ENCODE measurements at places on chromosomes 7 and 10.

GRCh38 chr10:32887481-32887880, 70.5 kb downstream of the ITGB1 start:
- DNase-seq: no peak

DNA sequence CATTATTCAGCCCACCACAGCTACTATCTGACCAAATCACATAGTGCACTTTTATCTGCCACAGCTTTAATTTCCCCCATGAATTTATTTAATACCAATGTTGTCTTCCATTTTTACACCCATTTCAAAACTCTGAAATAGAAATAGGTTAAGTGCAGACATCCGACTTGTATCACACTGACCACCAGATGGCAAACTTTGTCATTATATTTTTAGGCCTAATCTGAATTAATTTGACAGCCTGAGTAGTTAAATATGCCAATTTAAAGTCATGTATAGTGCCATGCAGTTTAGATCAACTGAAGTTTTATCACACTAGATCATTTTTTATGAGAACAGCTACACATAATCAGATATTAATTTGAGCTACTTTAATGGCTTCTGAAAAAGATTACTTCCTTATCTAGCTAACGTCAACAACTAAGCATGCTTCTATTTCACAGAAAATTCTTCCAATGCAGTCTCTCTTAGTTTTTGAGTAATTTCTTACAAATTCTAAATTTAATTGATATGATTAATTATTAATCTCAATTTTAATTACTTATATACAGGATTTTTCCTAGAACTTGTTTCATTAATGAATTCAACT, 566.4 kb downstream of the GFRA1 start:
- peak; percentile 8 for DNase-seq

DNA sequence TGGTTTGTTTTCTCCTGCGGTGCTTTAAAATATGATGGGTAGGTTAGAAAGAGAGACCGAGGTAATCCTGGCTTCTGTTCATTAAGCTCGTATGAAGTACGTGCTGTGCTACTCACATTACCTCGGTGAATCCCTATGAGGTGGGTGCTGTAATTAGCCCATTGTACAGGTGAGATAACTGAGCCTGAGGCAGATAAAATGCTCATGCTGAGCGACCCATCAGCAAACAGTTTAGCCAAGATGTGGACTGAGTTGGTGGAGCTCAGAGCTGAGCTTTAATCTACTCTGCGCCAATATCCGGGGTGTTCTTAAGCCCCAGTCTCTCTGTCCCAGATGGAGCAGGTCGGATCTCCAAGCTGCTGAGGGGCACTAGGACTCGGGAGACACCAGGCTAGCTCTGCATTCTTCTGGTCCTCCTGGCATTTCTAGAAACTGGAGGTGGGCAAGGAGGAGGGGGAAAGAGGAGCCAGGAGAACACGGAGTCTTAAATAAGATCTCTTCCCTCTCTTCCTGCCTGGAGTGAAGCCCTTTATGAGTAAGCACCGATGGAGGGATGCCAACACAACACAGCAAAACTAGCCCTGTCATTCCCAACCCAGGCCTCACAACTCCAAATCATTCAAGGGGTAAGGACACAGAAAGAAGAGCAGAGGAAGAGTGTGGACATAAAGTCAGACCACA, 458.5 kb downstream of the KCNMA1 start:
- DNase-seq: no peak

DNA sequence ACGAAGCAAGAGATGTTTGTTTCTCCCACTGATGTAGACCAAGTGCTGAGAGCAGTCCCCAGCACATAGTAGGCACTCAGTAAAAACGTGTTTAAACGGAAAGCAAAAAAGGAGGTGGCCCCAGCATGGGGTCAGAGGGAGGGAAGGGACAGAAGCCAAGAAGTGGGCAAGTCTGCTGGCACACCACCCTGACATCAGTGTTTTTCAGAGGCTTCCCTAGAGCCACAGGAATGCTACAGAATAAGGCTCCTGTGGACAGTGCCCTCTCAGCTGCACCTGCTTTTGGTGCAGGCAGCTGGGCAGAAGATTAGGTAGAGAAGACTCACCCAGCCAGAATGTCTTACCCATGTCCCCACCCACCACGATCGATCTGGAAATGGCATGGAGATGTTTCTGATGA, 8.3 kb upstream of the ANKRD1 start:
- no peak for DNase-seq

- DNase-seq: no peak
Observed at GRCh38 chr10:1343176-1343575, 287.0 kb downstream of the WDR37 start.

GRCh38 chr7:45625714-45626440, 51.7 kb downstream of the ADCY1 start:
- no peak for DNase-seq

DNA sequence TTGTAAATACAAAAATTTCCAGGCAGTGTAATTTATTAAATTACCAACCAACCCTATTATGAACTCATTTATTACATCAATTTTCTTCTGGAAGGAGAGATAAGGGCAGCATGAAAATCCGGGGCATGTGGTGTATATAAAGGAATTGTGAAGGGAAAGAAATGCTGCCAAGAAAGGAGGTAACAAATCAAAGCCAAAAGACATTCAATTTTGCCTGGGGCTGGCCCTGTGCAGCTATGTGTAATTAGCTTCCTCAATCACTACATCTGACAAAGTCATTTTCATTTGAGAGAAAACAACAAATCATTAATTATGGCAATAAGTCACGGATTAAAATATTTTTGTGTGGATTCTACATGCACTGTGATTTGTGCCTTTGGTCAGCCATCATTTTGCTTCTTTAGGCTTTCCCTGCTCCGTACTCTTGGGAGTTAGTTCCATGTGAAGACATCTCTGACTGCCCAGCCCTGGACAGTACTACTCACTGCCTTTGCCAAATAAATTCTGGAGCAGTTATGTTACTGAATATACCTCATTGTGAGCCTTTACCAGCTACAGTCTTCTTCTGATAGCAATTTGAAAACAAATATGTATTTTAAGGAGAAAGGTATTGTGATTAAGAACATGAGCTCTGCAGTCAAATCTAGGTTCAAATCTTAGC, 191.7 kb downstream of the RELN start:
- DNase-seq: no peak

DNA sequence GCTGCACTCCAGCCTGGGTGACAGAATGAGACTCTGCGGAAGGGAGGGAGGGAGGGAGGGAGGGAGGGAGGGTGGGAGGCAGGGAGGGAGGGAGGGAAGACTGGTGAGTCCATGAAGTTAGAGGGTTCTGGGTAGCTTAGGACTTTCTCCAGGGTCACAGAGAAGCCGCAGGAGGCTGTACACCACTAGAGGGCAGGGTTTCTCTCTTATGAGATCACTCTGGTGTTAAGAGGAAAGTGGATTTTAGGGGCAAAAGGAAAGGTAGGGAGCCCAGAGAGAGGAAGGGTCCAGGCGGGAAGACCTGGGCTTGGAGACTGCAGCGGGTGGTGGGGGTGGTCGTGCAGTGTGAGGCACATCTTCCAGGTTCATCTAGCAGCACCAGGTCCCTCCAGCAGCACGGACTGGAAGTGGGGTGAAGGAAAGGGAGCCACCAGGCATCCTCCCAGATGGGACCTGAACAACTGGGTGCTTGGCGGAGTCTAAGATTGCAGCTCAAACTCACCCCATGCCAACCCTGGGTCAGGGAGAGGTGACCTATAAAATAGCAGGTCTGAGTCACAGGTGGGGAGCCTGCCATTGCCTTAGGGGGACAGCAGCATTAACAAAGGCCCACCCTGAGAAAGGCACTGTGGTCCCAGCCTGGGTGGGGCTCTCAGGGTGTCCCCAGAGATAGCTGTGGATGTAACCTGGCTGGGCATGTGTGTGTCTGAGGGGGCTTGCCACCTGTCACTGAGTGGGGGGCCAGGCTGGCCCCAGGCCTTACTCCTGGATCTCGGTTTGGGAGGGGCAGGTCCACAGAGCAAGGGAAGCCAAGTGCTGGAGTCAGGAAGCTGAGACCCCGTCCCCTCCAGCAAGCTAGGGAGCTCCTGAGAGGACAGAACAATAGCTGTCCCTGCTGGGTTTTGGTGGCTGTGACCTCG, 48.5 kb upstream of the SLC29A3 start:
- DNase-seq: peak; percentile 78

GRCh38 chr10:127934383-127934782, 27.5 kb downstream of the PTPRE start:
- no peak for DNase-seq

DNA sequence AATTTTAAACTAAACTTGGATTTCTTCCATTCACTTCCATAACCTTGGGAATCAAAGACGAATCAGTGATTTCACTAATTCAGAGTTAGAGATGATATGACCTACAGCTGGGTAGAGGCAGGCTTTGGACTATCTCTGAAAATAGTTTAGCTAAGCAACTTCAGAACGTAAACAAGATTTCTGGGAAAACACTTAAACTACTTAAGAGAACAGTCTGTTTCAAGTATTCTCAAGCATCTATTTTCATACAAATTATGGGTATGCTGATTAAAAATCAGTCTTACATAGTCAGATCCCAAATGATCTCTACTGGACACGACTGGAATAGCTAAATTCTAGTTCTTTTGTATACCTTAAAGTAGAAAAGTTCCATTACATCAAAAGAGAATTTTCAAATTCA, 179.9 kb downstream of the PLCE1 start:
- no peak for DNase-seq

DNA sequence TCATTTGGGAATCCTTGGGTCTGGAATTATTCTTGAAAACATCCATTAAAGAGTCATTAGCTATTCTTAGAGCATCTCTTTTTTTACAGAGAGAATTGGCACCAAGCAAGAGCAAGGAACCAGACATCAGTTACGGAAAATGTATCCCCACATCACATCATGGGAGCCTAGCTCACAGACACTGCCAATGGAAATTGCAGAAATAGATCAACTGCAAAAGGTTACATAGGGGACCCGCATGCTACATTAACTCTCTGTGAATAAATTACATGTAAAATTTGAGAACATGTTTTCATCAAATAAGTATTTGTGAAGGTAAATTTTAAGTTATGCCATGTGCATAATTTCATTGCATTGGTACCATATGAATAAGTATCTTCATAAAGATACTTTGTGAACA, 224.8 kb downstream of the ZNF248 start:
- DNase-seq: no peak

GRCh38 chr7:30761214-30762156, 9.6 kb downstream of the INMT start:
- DNase-seq: no peak

DNA sequence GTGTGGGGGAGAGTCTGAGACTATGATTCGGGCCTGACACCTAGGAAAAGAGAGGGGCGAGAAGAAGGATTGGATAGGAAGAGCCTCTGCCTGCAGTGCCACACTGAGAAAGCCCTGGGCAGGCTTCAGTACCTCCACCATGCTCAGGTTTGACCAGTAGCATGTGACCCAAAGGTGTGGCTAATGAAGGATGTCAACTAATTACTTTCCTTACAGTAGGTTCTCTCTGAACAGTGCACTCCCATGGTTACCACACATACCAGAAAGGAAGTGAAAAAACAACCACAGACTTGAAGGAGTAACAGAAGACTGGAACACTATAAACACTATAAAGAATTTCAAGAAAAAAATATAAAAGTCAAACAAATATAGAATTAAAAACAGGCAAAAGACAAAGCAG, 46.2 kb downstream of the SEM1 start:
- DNase-seq: no peak

GRCh38 chr10:91033324-91033950, 112.5 kb upstream of the ANKRD1 start:
- DNase-seq: no peak

- DNase-seq: no peak
Observed at GRCh38 chr7:30630986-30631385, 36.3 kb downstream of the GARS1 start.

- no peak for DNase-seq
Observed at GRCh38 chr10:129809431-129809830, 154.6 kb downstream of the EBF3 start.

DNA sequence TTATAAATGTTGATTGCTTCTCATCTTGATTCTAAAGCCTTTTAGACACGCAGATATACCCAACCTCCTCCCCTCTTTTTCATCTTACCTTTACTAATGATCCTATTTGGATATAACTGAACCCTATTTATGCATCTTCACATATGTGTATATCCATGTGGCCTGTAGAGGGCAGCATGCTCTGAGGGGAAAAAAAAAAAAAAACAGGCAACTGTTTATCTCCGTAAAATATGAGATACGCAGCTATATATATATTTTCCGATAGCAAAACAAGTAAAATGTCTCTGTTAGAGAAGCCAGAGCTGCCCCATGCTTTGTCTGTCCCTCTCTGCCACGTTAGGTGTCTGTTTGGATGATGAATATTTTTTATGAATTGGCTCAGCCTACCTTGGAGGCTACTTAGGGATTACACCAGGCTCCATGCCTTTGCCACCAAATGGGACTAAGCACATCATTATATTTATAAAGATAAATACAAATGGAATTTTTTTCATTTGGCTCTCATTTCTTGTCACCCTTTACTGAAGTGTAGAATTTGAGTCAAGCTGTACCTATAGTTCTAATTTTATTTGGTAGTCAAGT, 174.8 kb upstream of the FZD1 start:
- DNase-seq: peak; percentile 46

GRCh38 chr10:95767884-95768556, 12.1 kb downstream of the ENTPD1 start:
- no peak for DNase-seq

GRCh38 chr10:3398825-3399646, 226.5 kb upstream of the PITRM1 start:
- DNase-seq: peak; percentile 83

- DNase-seq: no peak
Observed at GRCh38 chr7:132179080-132179430, 397.2 kb downstream of the PLXNA4 start.

- peak; percentile 11 for DNase-seq
Observed at GRCh38 chr7:128103498-128104107, 72.4 kb upstream of the LRRC4 start.

GRCh38 chr7:100827330-100828226, at the start of gene EPHB4:
Gene EPHB4 (minus strand): TSS chr7:100827523. CDS start chr7:100827030, 493 bp downstream.
- peak; percentile 73 for DNase-seq

- no peak for DNase-seq
Observed at GRCh38 chr10:70993051-70993450, 104.7 kb upstream of the PCBD1 start.

- DNase-seq: no peak
Observed at GRCh38 chr7:131653418-131654248, 97.2 kb upstream of the PODXL start.

GRCh38 chr7:27191161-27191731, 6.2 kb upstream of the HOXA11 start:
- DNase-seq: no peak

DNA sequence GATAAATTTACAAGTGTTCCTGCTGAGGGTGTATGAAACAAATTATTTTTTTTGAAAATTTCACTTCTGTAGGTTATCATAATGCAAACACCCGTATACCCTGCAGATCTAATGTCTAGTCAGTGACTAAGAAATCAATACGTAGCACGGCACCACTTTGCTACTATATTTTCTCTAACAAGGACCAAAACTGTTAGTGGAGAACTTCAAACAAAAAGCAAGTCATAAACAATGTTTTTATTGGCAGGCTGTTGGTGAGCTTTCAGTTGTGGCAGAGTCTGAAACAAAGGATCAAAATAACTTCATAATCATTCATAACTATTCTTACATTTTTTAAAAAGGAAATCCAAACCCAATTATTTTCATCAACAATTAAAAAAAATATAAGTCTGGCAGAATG, 11.8 kb downstream of the SEM1 start:
- no peak for DNase-seq

GRCh38 chr10:89632824-89633223, 12.2 kb downstream of the PANK1 start:
- no peak for DNase-seq

Data from kidney capillary endothelial cell (primary cell).